ENCODE measurements at places on chromosomes 4 and X. TPM values are rescaled to one million over a fixed set of nuclear protein-coding genes. Genes with fewer than 3 reads are reported as not detected.

Gene LRIT3
- total RNA-seq = 0.16 TPM

DNA sequence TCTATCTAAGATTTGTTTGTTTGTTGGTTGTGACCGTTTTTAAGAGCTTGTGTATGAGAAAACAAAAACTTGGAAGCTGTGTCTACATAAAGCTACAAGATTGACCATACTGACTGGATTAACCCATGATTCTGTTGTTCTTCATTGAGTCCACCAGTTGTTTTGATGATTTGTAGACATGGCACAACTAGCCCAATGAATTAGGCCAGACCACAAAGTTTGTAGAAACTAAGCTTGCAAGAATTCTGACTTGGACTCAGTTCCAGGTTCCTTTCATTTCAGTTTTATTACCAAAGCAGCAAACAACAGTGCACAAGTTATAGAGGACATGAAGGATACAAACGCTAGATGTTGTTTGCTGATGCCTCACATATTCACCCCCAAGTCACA, 119.3 kb downstream of the RASGEF1B start:
- no peak for DNase-seq

GRCh38 chr4:174244441-174244840, 39.0 kb downstream of the FBXO8 start:
- no peak for DNase-seq

- DNase-seq = no peak
Observed at GRCh38 chr4:125719987-125720386, 405.2 kb downstream of the FAT4 start.

- DNase-seq = peak; percentile 31
Observed at GRCh38 chr4:77104791-77105540, 29.2 kb upstream of the CCNI start.

All from mesothelial cell of epicardium (in vitro differentiated cells).